ENCODE measurements at places on chromosomes 7 and 10. TPM values are rescaled to one million over a fixed set of nuclear protein-coding genes. Genes with fewer than 3 reads are reported as not detected.

The COL17A1 gene
- 0.12 TPM for polyA plus RNA-seq

The RAB19 gene
- not detected for polyA plus RNA-seq

GRCh38 chr7:51138123-51139085 lies 178.2 kb downstream of the COBL start:
- no peak for DNase-seq

- no peak for DNase-seq
Measured at GRCh38 chr10:14879124-14879927, 660 bp downstream of the SUV39H2 start.

DNA sequence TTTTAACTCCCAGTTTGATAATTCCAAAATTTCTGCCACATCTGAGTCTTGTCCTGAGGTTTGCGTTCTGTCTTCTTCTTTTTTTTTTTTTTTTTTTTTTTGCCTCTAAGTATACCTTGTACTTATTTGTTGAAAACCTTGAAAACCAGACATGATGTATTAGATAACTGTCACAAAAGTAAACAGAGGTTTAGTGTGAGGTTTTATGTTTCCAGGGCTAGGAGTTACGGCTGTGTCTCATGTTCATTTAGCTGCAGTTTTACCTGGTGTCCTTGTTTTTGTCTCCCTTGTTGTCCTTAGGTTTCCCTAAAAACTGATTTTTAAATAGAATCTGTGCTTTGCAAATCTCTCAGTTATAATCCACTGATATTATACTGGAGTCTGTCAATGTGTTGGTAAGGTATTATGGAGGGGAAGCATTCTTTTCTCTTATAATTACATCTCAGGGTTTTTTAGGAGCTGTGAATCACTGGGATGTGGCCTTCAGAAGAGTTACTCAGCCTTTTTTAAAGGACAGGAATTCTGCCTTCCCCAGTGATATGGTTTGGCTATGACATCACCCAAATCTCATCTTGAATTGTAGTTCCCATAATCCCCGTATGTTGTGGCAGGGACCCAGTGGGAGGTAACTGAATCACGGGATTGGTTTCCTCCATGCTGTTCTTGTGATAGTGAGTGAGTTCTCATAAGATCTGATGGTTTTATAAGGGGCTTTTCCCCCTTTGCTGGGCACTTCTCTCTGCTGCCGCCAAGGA lies 95.0 kb downstream of the CDCA7L start:
- no peak for DNase-seq

DNA sequence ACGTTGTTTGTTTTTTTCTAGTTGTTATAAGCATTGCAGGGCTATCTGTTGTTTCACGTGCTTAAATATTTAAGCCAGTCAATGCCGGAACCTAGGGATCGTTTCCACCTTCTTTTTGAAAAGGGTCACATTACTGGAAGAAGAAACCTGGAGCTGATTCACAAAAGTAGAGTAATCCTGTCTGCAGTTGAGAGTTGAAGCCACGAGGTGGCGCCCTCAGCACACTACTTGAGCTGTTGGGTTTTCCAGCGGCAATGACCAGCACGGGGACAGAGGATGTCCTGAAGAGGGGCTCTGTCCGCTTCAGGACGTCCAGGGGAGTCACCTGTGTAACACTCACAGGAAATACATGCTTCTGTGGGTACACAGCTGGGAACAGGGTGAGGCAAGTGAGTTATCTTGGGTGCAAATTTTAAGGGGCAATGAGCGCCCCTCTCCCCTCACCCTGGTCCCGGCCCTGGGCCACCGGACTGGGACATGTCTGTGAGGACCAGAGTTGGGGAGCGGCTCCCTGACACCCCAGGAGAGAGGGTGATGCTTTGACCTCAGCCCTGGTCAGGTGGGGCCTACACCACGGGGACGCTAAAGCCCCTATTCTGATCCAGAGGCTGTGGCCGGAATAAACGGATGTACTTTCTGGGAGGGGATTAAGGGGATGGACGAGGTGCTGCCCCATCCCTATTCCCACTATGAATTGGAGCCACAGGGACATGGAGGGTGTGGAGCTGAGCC lies 26.3 kb upstream of the WDFY4 start:
- DNase-seq: peak; percentile 78

The SFTPA1 gene
- not detected for polyA plus RNA-seq

- no peak for DNase-seq
Measured at GRCh38 chr10:66748217-66748616, 177.6 kb upstream of the LRRTM3 start.

DNA sequence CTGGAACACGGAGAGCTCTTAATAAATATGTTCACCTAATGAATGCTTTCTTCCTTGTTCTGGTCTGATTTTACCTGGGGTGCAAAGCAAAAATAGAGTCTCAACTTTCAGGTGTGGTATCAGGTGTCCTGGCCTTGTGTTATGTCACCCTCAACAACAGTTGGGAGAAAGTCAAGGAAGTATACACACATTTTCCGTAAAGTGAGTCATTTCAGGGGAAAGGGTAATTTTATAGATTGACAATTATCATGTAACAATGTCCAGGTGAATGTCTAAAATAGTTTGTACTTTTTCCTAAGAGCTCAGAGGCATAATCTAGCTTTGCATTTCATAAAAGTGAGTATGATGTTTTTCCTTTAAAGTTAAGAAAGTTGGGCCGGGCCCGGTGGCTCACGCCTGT lies 287.4 kb downstream of the SKIDA1 start:
- no peak for DNase-seq

DNA sequence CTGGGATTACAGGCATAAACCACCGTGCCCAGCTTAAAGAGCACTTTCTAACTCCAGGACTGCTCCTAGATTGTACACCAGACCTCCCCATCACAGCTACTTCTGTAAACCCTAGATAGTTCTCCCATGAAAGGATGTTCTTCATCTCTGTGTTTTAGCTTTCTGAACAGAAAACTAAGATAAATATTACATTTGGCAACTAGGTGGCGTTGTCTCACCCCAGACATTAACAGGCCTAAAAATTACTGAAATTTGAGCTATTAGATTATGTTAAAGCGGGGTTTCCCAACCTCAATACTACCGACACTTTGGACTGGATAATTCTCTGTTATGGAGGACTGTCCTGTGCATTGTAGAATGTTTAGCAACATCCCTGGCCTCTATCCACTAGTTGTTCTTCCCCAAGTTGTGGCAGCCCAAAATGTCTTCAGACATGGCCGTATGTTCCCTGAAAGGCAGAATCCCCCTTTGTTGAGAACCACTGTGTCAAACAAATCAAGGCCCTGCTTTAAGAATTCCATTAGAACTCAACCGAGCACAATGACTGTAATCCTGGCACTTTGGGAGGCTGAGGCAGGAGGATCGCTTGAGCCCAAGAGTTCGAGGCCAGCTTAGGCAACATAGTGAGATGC lies 19.1 kb downstream of the ATOH7 start:
- DNase-seq: peak; percentile 37

The PPP1R17 gene
- not detected for polyA plus RNA-seq

The ASZ1 gene
- not detected for polyA plus RNA-seq

The C10orf53 gene
- polyA plus RNA-seq: not detected

GRCh38 chr10:113336549-113337130 lies 216.2 kb upstream of the HABP2 start:
- DNase-seq: no peak

GRCh38 chr10:87734987-87735827 lies 75.5 kb downstream of the PAPSS2 start:
- peak; percentile 66 for DNase-seq

DNA sequence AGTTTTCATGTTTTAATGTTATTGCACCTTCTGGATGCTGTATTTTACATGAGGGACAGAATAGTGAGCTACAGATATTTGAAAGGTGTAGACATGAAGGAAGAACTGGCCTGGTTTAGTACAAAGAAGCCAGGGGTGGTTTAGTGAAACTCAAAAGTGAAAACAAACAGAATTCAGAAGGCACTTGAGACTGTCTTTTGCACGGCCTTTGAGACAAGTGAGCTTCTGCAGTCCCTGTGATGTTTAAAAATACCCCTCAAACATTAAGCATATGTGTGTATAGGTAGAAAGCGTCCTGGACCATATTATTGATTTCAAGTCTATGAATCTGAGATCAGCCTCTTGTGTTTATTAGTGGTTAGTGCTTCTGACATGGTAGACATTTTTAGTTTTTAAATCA lies 118.9 kb downstream of the CDK14 start:
- DNase-seq: no peak

The AKR1C2 gene
- polyA plus RNA-seq: not detected

GRCh38 chr10:133459454-133460207 lies 5.9 kb downstream of the SCART1 start:
- no peak for DNase-seq

DNA sequence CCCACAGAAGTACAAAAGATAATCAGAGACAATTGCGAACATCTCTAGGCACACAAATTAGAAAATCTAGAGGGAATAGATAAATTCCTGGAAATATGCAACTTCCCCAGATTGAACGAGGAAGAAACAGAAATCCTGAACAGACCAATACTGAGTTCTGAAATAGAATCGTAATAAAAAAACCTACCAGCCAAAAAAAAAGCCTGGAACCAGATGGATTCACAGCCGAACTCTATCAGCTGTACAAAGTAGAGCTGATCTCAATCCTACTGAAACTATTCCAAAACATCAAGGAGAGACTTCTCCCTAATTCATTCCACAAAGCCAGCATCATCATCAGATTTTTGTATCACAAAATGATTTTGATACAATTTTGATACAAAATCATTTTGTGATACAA lies 206.4 kb downstream of the REEP3 start:
- DNase-seq: no peak

The TRIM73 gene
- 1.3 TPM for polyA plus RNA-seq

- DNase-seq: no peak
Measured at GRCh38 chr10:12061124-12061523, 7.6 kb upstream of the DHTKD1 start.

DNA sequence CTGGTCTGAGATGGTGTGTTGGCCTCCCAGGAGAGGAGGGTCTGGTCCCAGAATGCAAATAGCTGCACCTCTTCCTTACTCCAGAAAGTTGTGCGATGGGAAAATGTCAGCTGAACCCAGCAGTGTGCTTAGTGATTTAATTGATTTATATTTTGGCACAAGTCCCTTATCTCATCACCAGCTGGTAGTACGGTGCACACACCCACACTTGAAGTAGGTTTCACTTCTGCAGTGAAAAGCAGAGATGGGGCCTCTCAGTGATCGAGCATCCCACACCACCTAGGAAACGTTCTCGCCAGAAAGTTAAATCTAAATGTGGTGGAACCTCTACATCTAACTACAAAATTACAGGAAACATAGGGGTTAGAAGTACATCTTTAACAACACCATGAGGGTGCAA lies 80.4 kb downstream of the UBE3C start:
- DNase-seq: no peak

GRCh38 chr10:97255512-97256293 lies 36.7 kb downstream of the ARHGAP19 start:
- no peak for DNase-seq

The SOSTDC1 gene
- 0.81 TPM for polyA plus RNA-seq

The DNAJB12 gene
- 22.9 TPM for polyA plus RNA-seq

DNA sequence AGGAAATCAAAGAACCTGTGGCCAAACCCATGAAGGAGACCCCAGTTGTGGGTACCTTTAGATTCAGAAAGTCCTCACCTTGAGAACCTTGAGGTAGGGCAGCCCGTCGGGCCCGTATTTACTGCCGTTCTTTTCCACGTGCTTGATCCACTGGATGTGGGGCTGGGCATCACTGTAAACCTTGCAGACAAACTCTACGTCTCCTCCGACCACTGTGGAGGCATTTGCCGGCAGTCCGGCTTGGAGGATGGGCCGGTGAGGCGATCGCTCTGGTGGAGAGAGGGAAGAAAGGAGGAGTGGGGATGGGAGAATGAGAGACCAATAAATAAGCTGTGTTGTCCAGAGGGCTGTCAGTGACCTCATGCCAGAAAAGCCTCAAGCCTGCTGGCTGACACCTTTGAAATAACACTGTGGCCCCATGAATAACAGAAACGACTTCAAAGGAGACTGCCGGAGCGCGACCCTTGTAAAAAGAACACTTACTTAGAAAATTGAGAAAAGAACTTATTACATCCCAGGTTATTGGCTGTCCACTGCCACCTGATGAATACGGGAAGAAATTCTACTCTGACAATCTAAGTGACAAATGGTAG lies 78.2 kb downstream of the FGFR2 start:
- DNase-seq: no peak

- peak; percentile 90 for DNase-seq
Measured at GRCh38 chr7:55179931-55180682, 161.3 kb downstream of the EGFR start.

DNA sequence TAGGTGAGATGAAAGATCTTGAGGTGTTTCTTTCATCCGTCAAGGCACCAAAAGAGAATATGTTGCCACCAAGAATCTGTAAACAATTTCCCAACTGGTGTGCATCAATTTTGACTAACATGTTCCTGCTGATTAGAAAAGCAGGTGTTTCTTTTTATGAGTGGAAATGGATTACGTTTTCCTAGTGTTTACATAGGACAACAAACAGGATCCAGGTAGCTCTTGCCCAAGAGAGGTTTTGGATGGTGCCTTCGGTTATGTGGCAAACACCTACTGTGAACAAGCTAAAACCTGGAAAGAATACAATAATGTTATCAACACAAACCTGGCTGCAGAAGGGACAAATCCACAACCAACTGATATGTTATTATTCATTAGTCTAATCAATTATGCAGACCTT lies 53.6 kb upstream of the WNT16 start:
- DNase-seq: no peak

DNA sequence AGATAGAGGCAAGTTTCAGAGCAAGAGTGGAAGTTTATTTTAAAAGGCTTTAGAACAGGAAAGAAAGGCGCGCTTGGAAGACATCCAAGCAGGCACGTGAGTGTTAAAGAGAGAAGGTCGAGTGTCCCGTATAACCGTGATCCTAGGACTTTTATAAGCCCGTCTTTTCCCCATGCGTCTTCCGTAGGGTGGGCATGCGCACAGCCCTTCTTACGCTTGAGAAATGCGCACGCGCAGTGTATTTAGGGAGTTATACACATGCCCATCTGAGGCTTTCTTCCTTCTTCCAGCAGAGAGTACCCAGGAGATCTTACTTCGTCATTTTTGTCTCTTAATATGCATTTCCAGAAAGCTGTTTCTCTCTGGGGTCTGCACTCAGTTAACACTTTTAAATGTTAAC lies 52.4 kb downstream of the CALD1 start:
- no peak for DNase-seq

The ITGA8 gene
- not detected for polyA plus RNA-seq
